ENCODE measurements at places on chromosomes 7 and 10.

DNA sequence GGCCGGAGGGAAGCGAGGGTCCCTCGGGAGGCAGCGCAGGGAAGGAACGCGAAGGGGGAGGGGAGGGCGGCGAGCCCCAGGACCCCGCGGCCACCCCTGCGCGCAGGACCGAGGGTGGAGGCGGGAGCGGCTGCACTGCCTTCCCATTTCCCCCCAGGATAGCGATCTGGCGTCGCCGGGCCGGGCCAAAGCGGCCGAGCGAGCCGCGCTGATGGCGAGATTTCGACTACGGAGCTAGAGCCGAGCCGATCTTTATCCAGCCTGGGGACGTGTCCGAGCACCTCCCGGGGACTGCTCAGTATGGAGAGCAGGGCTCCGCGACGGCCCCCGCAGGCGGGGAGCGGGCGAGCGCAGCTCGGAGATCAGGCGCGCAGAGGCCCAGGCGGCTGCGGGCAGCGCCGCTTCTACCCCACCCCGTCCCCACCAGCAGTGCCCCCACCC, 590 bp upstream of the CRTAC1 start:
- DNase-seq = no peak

DNA sequence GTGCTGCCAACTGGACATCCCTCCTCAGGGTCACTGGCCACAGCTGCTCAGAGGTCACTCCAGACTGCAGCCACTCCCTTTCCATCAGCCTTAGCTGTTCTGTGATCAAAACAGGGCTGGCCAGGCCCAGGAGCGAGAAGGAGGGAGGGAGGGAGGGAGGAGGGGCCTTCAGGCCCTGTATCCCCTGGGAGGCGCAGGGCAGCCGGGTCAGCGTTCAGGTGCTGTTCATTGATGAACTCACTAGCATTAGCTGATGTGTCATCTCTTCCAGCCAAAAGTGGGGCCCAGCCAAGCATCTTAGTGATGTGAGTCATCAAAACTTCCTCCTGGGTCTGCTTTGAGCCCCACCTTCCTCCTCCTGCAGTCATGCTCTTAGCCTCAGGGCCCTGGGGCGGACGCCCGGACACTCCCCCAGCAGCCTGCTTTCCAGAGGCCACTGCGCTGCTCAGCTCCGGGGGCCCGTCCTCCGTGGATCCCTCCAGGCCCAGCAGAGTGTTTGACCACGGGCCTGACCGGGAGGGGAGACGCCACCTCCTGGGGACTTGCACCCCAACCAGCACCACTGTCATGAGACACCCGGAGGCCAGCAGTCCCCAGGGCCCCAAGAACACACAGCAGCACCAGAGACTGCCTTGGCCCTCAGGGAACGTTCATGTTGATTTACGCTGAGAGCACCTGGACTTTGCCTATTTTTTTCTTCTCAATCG, 149.2 kb downstream of the PRKAG2 start:
- DNase-seq = peak; percentile 2

DNA sequence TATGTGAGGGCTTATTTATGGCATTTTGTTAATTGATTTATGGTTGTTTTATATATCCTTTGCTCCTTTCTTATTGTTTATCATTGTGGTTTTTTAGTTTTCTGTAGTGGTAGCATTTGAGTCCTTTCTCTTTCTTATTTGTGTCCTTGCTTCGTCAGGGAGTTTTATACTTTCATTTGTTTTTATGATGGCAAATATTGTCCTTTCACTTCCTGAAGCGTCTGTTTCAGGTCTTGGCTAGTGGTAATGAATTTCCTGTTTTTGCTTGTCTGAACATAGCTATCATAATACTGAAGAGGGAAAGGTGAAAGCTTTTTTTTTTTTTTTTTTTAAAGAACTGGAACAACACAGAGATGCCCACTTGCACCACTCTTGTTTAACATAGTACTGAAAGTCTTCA, 228.2 kb downstream of the ATRNL1 start:
- no peak for DNase-seq

DNA sequence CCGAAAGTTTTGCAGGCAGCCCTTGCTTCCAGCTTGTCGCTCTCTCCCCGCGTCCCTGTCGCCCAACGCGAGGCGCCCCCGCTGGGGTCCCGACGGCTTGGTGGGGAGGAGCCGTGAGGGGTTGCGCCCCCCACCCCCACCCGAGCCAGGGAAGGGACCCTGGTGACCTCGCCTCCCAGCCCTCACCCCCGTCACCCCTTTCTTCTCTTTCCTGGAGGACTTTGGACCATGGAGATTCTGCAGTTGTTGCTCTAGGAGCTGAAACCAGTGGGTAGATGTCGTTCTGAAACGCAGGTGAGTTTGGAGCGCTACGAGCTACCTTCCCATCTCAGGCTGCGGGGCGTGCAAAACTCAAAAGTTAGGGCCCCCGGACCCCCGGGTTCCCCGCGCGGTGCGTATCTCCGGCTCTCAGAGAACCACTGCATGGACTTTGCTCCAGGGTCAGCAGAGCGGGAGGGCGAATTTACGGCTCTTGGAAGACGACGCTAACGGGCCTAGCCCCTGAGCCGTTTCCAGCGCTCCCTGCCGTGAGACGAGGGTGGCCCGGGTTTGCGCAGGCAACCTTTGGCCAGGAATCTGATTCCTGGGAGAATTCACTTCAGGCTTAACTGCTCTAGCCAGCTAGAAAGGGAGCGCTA, 684 bp upstream of the ATXN7L1 start:
- DNase-seq = no peak

DNA sequence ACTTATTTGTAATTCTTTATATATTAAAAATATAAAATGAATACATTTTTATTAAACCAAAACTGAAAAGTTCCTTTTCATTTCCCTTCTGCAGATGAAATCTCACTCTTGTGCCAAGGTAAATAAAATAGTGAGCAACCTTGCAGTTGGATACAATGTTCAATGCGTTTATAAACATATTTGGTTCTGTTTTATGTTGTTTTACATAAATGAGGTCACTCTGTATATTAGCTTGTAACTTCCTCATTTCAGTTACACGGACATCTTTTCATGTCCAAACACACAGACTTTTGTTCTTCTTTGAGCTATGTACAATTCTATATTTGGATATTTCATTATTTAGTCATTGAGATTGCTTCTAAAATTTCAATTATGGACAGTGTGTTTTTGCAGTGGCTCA, 107.7 kb downstream of the BBS9 start:
- DNase-seq = no peak

- DNase-seq = no peak
These were observed 544.3 kb upstream of the MGMT start for GRCh38 chr10:128922619-128923196.

- DNase-seq = no peak
These were observed 50.0 kb upstream of the PTER start for GRCh38 chr10:16386855-16387254.

GRCh38 chr10:79331709-79332108, 15.6 kb upstream of the PPIF start:
- no peak for DNase-seq

- no peak for DNase-seq
These were observed 31.1 kb downstream of the DRGX start for GRCh38 chr10:49364747-49365146.

DNA sequence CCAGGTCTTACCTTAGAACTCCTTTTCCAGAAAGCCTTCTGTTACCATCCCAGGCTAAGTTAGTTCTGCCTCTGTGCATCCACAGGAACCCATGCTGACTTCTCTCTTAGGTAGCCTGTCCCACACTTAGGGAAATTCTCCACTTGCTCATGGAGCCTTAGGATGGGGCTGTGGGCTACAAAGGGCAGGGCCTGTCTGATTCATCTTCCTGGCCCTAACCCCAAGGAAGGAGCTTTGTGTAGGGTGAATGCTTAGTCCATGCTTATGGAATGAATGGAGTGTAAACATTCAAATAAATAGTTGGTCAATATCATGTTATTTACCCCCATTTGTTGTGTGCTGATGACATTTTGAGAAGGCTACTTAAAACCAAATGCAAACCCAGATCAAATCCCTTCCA, 54.7 kb downstream of the EMX2 start:
- DNase-seq = no peak

- no peak for DNase-seq
These were observed 4.4 kb downstream of the WDR91 start for GRCh38 chr7:135206941-135207391.

GRCh38 chr7:25758559-25758958, 393.4 kb upstream of the NFE2L3 start:
- DNase-seq = peak; percentile 95

DNA sequence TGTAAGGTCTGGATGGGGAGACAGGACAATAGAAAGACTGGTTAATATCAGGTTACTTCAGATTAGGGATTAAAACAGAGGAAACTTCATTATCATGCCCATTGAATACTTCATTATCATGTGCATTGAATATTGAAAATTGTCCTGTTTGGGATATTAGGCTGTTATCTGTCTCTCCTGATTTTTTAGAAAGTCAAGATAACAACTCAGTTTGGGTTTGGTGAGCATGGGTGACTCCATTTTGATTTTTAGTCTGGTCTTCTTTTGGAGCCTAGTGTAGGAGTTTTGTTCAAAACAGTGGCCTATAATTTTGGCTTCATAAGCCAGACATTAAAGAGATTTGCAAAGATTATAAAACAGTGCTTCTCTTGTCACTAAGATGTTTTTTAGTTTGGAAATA, 95.5 kb downstream of the ADK start:
- no peak for DNase-seq

DNA sequence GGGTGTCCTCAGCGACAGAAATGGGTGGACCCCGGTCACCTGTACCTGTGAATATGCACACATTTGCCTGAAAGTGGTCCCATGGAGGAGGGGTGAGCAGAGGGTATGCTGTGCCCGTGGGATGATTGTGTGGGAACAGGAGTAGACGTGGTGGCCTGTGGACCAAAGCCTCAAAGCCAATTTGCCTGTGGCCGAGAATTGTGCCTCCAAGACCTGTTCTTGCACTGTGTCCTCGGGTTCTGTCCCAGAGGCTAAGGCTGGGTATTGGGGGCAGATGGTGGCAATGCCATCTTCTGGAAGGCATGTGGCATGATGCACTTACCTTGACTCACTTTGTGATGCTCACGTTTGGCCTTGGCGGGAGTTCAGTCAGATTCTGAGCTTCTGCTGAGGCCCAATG, 351.0 kb downstream of the TCERG1L start:
- DNase-seq = no peak

- DNase-seq = no peak
These were observed 140.0 kb downstream of the MBL2 start for GRCh38 chr10:52632591-52632990.

- no peak for DNase-seq
These were observed 126.2 kb downstream of the PRPF18 start for GRCh38 chr10:13712837-13713581.

GRCh38 chr7:46282155-46282554, 361.1 kb upstream of the IGFBP3 start:
- no peak for DNase-seq

GRCh38 chr10:132499367-132499685, 38.3 kb upstream of the INPP5A start:
- no peak for DNase-seq

DNA sequence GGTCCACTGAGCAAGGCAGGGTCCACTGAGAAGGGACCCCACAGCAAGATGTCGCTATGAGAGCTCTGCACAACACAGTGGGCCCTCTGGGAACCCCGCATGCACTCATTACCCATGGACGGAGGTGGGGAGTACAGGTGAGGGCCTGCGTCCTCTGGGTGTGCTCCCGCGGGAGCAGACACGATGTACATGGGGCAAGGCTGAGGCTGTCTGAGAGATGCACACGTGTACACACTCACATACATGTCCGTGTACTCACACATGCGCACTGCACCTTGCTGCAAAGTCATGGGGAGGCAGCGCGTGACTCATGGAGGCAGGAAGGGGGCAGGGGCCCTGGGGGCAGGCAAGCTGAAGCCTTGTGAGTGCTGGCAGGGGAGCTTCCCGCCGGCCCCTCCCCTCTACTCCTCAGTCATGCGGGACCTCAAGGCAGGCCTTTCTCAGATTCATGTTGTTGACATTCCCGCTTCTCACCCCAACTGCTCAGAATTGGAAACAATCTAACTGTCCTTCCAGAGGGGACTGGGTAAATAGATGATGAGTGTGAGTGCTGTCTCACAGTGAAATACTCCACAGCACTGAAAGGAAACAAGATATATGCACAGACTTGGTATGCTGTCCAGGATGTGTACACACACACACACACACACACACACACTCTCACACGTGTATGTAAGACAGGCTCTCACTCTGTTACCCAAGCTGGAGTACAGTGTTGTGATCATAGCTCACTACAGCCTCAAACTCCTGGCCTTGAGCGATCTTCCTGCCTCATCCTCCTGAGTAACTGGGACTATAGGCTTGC, 40.0 kb downstream of the GOLGA7B start:
- peak; percentile 54 for DNase-seq

DNA sequence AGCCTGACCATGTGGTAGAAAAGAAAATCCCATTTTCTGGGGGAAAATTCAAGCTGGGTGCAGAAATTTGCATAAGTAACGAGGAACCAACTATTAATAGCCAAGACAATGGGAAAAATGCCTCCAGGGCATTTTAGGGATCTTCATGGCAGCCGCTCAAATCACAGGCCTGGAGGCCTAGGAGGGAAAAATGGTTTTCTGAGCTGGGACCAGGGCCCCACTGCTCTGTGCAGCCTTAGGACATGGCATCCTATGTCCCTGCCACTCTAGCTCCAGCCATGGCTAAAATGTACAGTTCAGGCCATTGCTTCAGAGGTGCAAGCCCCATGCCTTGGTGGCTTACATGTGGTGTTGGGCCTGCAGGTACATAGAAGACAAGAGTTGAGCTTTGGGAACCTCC, 459.0 kb downstream of the PCDH15 start:
- DNase-seq = no peak

DNA sequence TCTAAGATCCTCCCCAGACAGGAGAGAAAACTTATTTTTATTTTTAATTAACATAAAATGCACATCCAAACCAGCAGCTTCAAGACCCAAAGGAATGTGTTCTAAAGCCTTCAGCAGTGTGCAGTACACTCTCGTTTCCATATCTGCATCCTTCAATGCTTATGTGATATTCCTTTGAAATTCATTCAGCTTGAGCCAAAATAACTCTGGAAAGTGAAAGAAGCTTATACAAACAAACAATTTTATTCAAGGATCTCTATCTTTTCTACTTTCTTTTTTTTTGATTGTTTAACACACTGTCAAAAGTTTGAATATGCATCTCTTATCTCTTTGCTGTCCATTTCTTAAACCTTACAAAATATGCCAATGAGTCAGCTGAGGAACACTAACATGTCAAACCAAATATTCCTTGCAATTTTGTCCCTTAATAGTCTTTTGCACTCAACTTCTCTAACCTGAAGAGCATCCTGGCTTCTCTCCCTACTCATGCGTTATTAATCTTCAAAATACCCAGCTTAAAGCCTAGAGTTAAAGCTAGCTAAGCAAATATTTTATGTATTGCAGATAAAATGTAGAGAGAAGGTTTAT, 124.3 kb downstream of the THSD7A start:
- DNase-seq = no peak

DNA sequence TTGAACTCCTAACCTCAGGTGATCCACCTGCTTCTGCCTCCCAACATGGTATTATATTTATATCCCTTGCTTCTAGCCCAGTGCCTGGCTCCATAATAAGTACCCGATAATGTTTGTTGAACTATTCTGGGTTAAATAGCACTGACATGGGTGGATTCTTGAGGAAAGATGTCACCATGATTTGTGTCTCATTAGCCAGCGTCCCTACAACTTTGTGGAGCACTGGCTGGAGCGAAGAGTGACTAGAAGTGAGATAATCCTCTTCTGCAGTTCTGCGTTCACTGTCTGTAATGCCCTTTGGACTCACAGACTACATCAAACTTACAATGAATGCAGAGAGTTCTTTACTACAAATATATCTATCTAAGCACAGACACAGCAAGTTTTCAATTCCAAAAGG, 16.9 kb upstream of the AKR1E2 start:
- DNase-seq = no peak

GRCh38 chr7:47335557-47336471, 246.1 kb downstream of the TNS3 start:
- no peak for DNase-seq

- no peak for DNase-seq
These were observed 21.5 kb upstream of the CALD1 start for GRCh38 chr7:134757938-134758337.
